ENCODE measurements at places on chromosomes 3 and 15.
A peak's percentile ranks its signal among the peaks of the same experiment; 100 is the strongest.

DNA sequence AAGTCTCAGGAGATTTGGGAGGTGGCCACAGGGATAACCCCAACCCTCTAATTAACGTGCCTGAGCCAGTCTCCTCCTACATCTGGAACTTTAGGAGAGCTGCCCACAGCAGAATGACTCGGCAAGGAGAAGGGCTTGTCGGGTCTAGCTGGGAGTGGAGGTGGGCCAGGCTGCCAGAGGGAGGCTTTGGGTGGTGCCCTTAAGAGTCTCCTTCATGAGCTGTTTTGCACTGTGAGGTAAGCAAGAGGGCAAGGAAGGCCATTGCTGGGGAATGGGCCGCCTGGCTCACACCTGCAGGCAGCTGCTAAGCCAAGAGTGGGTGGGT, 3.6 kb upstream of the TNK2 start:
- DNase-seq = no peak

- DNase-seq = peak; percentile 81
These were observed at the start of gene ALDH1L1 for GRCh38 chr3:126180477-126181397. ALDH1L1 (minus strand) TSS chr3:126180586; CDS start chr3:126160979, 19,607 bp downstream.

- no peak for DNase-seq
These were observed 533.0 kb upstream of the SEMA6D start for GRCh38 chr15:47184003-47184907.

GRCh38 chr3:55490276-55490913, 3.3 kb upstream of the WNT5A start:
- DNase-seq = no peak

GRCh38 chr3:172625404-172625803, 85.5 kb downstream of the NCEH1 start:
- no peak for DNase-seq

GRCh38 chr3:62039586-62039985, 333.8 kb downstream of the FEZF2 start:
- DNase-seq = no peak

DNA sequence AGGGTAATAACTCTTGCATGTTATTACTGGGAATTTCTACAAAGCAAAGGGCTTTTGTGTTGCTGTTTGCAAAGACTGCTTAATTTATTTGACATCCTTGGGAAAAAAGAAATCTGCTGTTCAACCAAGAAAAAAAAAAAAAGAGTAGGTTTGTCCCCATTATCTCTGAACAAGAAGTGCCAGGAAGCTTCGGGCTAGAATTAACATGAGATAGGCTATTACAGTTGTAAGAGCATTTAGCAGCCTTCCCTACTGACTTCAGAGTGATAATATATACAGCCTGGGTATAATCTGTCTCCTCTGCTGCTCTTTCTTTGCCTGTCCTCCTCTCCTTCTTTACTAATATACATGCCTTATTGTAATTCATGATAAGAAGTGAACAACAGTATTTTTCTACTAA, 23.3 kb upstream of the CHMP2B start:
- no peak for DNase-seq

- DNase-seq = no peak
These were observed 55.0 kb upstream of the SI start for GRCh38 chr3:165133188-165133899.

DNA sequence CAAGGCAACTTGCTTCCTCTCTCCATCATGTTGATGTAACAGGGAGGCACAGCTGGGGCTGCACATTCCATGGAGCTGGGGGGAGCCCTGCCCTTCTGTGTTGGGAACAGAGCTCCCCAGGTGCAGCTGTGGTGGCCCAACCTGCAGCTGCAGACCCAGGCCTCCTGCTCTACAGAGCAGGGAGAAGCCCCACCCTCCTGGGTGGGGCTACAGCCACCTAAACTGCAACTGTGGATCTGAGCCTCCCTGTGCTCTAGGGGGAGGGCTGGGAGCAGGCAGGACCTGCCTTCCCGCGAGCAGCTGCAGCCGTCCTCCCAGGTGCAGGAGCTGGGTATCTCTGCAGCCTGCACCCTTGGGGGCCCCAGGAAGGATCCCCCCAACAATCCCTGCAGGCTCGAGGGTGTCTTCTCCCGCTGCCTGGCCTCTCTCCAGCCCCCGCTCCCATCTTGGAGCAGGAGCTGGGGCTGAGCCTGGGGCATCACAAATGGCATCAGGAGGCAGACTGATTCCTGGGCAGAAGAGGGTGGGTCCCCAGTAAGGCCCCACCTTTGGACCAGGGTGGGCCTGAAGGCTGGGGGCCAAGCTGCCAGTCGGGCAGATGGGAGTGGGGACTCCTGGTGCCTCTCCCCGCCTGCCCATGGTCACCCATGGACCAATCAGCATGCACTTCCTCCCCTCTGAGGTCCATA, 7.4 kb downstream of the LRRC58 start:
- no peak for DNase-seq

- DNase-seq = no peak
These were observed 60.6 kb downstream of the CHAC1 start for GRCh38 chr15:41013691-41014414.

DNA sequence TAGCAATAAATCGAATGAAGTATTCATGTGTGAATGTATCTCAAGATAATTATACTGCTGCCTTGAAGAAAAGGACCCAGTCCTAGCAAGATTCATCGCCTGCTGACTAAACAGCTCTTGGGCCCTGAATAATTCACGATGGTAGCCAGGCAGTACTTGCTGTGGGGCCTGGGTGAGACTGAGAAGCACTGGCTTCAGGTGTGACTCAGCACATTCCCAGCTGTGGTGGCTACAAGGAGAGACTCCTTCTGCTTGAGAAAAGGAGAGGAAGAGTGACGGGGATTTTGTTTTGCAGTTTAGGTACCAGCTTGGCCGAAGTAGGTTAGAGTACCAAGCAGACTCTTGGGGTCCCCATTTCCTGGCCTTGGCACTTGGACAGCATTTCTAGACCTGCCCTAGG, 47.6 kb upstream of the CD200R1L start:
- DNase-seq = no peak

DNA sequence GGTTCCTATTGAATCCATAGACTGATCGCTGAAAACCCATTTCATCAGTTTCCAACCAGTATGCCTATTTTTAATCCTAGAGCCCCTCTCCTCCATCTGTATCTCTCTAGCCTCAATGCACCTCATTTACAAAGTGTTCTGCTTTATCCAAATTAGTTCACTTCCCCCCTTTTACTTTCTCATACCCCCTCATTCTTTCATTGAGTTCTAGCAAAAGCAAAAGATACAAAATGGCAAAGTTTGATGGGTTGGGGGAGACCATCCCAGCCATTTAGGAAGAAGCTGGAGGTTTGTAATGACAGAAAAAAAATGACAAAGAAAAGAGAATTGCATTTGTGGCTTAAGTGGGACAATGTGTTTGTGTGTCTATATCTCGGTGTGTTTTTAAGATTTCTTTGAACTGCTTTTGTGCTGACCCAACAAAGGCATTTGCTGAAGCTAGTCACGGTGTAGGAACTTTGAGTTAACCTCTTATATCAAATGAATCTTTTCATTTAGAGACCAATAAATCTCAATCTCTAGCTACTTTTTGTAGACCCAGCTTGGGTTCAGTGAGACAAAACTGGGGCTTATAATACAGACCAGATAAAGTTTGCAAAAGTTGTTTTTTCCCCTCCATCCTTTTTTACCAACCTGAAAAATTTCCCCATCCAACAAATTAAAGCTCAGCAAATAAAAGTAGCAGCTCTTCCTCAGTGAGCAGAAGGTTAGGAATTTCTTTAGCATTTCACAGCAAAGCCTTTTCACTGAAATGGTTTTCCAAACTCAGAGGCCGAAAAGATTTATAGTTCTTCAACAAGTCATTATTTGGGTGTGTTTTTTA, 18.7 kb downstream of the NR2F2 start:
- DNase-seq = no peak

- DNase-seq = no peak
These were observed 212.3 kb upstream of the LRRFIP2 start for GRCh38 chr3:37386627-37387230.

DNA sequence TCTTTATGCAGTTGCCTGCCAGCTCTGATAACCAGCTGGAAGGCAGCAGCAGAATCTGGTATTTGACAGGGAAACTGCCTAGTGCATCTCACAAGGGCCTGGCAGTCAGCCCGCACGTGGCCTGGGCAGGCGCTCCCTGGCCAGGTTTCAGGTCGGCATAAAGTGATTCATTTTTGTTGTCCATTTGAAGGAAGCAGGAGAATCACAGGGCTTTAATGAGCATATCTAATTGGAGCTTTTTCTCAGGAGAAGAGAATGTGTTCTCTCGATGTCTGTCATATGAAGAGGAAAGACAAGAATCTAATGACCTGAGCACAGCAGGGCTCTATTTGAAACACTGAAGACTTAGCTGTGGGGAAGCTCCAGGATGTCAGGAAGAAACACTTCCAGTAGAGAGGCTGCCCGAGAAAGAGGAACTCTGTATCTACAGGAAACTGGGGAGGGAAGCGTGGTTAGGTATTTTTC, 98.8 kb upstream of the MB21D2 start:
- no peak for DNase-seq

- no peak for DNase-seq
These were observed 151.5 kb downstream of the LRRK1 start for GRCh38 chr15:101070502-101071273.

DNA sequence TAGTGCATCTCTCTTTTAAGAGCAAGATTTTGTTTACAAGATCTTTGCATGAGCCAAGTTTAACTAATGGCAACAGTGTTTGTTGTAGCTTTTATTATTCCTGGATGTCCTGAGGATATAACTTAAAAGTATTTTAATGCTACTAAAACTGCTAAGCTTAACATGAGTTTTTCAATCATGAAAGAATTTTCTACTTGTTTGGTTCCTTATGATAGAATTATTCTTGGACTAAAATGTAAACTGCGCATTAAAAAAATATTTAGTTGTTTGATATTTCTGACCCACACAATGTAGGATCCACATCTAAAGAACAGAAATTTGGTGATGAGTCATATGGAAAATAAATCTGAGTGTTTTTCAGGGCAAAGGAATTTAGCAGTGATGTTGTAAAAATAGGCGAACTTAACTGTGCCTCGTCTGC, 70.8 kb downstream of the RAP2B start:
- no peak for DNase-seq

GRCh38 chr15:72196409-72197040, 1.1 kb downstream of the GRAMD2A start:
- DNase-seq = no peak

DNA sequence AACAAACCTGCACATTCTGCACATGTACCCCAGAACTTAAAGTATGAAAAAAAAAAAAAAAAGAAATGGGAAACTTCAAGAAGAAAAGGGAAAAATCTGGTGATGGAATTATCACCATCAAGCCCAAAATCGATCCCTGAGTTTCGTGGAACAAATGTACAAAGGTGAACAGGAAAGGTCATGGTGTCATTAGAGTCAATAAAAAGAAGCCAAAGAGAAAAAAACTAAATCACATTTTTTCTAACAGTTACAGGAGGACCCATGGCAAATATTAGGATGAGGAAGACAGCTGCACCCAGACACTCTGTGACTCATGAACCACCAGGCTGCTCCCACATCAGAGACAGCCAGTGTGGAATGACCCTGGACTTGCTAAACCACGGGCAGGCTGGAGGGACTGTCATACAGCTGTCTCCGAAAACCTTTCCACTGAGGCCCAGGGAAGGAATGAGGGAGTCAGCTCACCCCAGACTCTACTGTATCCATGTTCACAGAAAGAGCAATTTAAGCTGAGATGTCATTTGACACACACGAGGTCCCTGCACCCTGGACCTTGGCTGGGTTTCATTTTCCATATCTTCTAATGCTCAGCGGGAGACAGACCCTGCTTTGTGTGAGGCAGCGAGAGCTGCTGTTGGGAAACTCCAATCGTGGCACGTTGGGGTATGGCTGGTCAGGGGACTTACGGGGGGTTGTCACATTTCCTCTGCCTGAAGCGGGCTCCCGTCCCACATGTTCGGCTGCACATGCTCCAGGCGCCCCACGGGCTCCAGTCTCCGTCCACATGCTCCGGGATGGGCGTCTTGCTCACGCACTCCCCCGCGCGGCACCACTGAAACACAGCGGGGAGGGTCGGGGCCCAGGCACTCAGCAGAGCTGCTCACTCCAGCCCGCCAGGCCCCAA, 210.2 kb downstream of the ADAMTS17 start:
- no peak for DNase-seq

DNA sequence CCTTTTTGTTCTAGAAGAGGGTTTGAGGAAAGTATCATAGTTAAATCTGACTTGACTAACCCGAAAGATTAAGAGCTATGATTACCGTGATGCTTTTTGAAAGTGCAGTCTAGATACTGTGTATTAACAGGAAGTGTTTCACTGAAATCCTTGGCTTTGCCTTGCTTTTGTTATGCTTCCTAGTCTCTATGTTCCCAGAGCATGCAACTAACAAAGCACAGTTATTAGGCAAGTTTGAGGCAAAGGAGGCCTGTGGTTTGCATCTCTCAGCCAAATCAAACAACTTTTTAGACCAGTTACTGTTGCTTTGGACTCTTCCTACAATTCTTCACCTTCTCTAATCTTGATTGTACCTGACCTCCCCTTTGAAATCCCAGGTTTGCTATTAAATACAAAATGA, 3.9 kb downstream of the LXN start:
- DNase-seq = no peak

DNA sequence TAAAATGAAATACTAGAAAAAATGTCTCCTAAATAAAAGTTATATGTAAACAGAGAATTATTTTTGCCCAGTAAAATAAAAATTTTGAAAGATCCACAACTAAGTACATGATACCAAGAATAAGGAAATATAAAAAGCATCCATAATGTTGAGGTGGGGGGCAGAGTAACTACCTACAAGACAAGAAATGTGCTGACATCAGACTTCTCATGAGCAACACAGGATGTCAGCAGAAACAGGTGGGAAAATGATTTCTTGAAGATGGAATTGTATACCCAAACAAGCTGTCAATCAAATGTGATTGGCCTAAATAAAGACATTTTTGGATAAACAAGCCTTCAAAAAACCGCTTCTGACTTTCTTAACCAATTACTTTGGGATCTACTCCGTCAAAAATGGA, 143.9 kb upstream of the LIPC start:
- no peak for DNase-seq

DNA sequence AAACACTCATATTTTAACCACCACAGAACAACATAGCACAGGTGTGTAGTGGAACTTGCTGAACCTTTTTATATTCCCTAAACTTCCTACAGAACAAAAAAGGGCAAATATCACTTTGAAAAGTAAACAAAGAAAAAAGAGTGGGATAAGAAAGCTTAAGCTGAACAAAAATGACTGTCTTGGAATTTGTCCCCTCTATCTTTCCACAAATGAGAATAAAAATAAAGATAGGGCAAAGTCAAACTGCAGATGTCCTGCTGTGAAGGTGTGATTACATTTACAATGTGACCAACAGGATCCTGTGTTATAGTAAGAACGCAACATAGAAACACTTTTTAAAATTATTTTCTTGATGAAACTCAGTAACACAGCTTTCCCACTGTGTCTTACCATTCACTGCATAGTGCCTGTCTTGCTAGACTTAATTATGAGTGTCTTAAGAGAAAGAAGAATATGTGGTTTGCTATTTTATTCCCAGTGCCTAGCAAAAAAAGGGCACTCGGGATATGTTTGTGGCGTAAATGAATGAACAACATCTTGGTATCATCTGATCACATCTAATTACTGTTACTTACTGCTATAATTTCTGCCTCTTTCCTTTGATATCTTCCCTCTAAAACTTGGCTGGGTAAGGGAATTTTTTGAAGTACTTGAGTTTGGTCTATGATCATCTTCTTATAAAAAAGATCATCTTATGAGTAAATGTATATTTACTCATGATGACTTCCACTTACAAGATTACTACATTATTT, 67.5 kb downstream of the DENND4A start:
- DNase-seq = no peak

Data from midbrain (tissue), 1 donor.